ENCODE measurements at places on chromosomes 6 and 20. TPM values are rescaled to one million over a fixed set of nuclear protein-coding genes. Genes with fewer than 3 reads are reported as not detected.
A peak's percentile ranks its signal among the peaks of the same experiment; 100 is the strongest.

The MAFB gene
- total RNA-seq = 7.7 TPM

DNA sequence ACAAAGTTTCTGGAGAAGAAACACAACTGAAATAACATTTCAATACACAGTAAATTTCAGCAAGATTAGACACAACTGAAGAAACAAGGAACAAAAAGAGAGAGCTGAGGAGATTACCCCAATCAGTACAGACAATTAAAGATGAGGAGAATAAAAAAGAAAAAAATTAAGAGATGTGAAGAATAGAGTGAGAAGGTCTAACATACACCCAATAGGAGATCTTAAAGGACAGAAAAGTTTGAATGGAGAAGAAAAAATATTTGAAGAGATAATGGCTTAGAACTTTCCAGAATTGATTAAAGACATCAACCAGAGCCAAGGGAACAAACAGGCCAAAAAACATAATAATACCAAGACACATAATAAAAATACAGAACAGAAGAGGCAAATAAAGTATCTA lies 116.4 kb downstream of the HUS1B start:
- DNase-seq = no peak

The XKR7 gene
- not detected for total RNA-seq

DNA sequence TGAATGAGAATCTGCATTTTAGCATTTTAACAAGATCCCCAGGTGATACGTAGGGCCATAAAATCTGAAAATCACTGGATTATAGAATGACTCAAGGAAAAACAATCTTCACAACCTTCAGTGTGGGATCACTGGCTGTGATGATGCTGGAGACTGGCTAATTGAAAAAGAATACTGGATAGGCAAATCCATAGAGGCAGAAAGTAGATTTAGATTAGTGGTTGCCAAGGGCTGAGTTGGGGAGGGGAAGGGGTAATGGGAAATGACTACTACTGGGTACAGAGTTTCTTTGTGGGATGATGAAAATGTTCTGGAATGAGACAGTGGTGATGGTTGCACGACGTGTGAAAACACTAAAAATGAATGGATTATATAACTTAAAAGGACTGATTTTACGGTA lies 84.1 kb downstream of the CDK19 start:
- DNase-seq = peak; percentile 51

- no peak for DNase-seq
Observed at GRCh38 chr6:119436583-119436982, 87.0 kb upstream of the MAN1A1 start.

All from fibroblast of lung (primary cell).